ENCODE measurements at places on chromosomes 3 and 15.

DNA sequence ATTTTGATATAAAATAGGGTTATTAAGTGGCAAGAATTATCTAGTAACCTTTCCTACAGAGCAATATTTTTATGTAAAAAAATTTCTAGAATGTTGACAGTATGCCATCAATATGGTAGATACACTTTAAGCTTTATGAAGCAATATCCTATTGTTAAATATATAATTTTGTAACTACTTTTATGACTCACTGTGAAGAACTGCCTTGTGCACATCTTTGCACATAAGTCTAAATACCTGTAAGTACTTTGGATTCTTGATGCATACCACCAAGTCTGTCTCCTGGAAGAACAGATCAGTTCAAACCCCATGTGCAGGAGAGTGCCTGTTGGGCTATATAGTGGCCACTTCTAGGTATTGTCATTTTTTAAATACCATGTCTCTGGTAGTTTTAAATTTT is 205.7 kb upstream of the EIF1B start:
- DNase-seq, result no peak

- DNase-seq, result no peak
These were observed 100.4 kb downstream of the CD47 start for GRCh38 chr3:107990433-107990832.

- peak; percentile 87 for DNase-seq
These were observed 1.1 kb downstream of the PLXND1 start for GRCh38 chr3:129605203-129605921.

DNA sequence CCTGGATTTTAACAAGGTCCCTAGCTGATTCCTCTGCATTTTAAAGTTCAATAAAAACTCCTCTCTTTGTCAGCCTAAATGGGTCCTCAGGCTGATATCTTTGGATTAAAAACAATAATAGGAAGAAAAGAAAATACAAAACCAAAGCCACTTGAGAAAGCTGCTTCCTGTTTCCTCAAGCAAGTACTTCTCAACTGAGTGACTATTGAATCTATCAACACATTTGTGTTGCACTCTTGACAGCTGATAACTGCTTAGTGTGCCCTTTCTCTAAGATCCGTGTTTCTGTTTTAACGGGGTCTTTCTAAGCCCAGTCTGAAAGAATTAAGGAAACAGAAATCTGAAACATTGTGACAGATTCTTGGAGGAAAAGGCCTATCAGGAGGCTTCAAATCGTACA is 410.7 kb downstream of the GRM7 start:
- DNase-seq, result no peak

DNA sequence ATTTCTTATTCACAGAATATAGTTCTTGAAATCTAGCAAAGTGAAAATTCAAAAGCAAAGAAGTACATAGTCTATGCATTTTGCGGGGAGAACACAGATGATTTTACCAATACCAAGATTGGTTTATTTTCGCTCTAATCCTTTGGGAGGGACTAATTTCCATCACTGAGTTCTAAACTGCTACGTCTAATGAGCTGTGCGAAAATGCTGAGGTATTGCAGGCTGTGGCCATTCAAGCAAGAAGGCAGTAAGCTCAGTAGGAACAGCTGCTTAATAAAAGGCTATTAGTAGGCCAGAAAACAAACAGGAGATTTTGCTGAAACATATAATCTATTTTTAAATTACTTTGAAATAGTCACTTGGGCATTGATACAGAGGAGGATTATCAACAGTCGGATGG is 379.0 kb downstream of the CNTN4 start:
- DNase-seq, result no peak

DNA sequence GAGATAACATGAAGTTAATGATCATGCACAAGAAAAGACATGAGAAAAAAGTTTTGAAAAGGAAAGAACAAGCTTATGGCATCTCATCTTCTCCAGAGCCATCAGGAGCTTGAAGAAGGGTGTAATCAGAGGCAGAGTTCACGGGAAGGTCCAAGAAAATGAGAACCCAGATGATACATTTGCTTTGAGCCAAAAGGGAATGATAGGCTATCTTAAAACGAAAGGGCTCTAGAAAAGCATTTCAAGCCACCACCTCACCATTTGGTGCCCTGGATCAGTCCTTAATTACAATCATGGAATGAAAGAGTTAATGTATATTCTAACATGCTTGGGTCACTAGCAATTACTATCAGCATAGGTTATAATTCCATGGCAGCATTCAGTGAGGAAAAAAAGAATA is 781.8 kb downstream of the ROBO1 start:
- no peak for DNase-seq

DNA sequence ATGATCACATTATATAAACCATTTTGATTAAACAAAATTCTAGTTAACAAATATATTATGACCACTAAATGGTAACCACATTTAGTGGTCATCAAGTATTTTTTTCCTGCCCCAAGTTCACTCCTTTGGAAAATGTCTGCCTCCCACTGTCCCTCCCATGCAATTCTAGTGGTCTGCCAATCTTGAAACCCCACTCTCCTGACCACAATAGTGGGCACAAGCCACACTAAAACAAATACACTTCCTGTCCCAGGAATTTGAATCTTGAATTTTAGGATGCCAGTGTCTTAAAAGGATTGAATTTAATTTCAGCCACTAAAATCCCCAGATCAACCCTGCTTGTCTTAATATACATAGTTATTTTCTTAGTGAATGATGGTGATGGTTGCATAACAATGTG is 14.0 kb upstream of the GPR156 start:
- DNase-seq, result no peak

Data from endodermal cell (in vitro differentiated cells).